ENCODE measurements at places on chromosomes 11 and 22.

- DNase-seq = no peak
Observed at GRCh38 chr11:8726395-8726794, 43.8 kb downstream of the RPL27A start.

- DNase-seq = peak; percentile 8
Observed at GRCh38 chr11:12598330-12599256, 75.6 kb upstream of the TEAD1 start.

GRCh38 chr11:44328138-44328660 lies 18.3 kb upstream of the ALX4 start:
- DNase-seq = no peak

GRCh38 chr11:120400564-120401364 lies 64.6 kb downstream of the ARHGEF12 start:
- no peak for DNase-seq

GRCh38 chr22:25120761-25121212 lies 78.9 kb upstream of the CRYBB3 start:
- DNase-seq = no peak

GRCh38 chr22:36067235-36067558 lies 38.6 kb upstream of the RBFOX2 start:
- DNase-seq = no peak
